Stimulated activated CD4-positive, alpha-beta T cell treated with anti-CD3 and anti-CD28 coated beads, Interleukin-15, amount 100 ng/mL, for 1 hour (primary cell): ENCODE measurements at places on chromosomes 7 and 10.

DNA sequence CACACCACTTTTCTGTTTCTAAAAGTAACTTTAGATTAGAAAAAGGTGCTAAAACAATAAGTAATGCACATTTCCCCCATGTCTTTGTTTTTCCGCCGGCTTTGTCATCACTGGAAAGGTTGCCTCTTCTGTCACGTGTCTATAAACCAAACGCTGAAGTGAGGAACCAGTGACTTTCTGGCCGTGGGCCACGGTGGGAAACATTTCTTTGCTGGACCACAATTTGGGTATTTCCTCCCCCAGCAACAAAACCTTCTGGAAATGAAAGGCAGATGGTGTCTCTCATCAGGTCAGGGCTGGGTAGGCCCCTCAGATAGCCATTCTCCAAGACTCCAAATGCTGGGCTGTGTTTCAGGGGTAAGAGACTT, 174.5 kb downstream of the SH3PXD2A start:
- DNase-seq, result no peak

GRCh38 chr10:132657127-132657706, 119.6 kb downstream of the INPP5A start:
- no peak for DNase-seq

DNA sequence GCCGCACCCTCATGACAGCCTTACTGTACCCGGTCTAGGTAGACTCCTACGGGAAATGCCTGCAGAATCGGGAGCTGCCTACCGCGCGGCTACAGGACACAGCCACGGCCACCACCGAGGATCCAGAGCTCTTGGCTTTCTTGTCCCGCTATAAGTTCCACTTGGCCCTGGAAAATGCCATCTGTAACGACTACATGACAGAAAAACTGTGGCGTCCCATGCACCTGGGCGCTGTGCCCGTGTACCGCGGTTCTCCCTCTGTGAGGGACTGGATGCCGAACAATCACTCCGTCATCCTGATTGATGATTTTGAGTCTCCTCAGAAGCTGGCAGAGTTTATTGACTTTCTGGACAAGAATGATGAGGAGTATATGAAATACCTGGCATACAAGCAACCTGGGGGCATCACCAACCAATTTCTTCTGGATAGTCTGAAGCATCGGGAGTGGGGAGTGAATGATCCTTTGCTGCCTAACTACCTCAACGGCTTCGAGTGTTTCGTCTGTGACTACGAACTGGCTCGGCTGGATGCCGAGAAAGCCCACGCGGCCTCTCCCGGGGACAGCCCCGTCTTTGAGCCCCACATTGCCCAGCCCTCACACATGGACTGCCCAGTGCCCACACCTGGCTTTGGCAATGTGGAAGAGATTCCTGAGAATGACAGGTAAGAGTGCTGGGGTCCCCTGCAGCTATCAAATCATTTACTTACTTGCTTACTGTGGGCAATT, 8.5 kb upstream of the CHCHD1 start:
- no peak for DNase-seq

GRCh38 chr10:88763441-88763840, 3.6 kb downstream of the LIPN start:
- no peak for DNase-seq

DNA sequence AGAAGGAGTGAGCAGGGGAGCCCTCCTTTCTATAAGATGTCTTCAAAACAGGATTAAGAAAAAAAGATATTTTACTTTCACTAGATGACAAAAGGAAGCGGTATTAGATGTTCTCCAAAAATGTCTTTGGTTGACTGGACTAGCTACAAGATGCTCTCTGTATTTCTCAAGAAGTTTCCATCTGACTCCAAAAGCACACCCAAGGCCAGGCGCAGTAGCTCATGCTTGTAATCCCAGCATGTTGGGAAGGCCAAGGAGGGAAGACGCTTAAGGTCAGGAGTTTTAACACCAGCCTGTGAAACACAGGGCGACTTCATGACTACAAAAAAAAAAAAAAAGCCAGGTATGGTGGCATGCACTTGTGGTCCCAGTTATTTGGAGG, 84.5 kb downstream of the PIP4K2A start:
- no peak for DNase-seq
